ENCODE measurements at places on chromosomes 5 and 9.

GRCh38 chr9:101235105-101235866 is 149.5 kb downstream of the BAAT start:
- DNase-seq, result peak; percentile 4

DNA sequence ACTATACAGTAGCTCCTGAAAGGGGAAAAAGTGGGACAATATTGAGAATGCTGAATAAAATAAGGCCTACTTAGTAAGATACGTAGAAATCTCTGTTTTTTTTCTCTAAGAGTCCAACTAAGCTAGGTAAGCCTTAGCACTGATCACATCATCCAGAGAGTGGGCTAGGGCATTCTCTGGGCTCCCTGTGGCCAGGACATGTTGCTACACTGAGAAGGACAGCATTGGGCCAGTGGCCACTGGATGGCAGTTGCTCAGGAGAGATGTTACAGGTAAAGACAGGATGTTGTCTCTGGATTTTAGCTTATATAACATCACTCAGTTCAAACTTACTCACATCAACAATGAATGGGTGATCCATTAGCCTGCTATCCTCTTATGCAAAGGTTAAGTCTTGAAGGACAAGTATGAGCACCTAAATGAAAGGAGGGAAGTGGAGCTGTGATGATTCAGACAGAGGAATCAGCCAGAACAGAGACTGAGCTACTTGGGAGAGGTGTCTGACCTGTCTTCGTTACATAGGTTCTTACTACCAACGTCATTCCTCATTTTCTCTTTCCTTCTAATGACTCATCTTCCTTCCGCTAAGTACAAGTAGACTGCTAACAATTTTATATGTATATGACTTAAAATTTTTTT is 226.6 kb upstream of the ADCY2 start:
- no peak for DNase-seq

DNA sequence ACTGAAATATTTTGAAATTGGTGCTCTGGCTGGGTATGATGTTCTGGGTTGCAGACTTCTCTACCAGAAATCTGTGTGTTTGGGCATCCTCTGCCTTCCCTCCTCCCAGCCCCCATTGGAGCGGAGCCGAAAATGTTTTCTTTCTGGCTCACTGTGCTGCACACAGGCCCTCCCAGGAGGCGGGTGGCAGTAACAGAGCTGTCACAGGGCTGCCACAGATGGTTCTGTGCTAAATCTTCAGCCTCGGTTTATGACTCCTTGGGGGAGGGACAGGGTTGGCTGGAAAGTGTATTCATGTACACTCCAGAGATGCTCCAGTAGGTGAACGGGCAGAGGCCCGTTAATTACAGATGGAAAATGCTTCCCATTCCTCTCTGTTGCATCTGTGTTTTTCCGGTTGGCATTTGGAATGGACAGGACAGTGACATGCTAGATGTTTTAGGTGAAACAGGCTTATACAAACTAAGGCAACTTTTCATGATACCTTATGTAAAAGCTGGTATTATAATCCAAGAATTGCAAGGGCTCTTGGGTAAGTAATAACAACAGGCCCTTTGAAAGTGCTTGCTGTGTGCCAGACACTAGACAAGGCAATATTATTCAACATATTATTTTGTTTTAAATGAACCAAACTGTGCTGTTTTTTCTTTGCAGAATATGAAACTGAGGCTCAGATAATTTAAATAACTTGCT is 180.2 kb downstream of the ADCY2 start:
- no peak for DNase-seq

GRCh38 chr5:159864885-159865691 is 51.2 kb upstream of the ADRA1B start:
- DNase-seq, result peak; percentile 32

- DNase-seq, result no peak
Observed at GRCh38 chr5:35850967-35851680, 5.6 kb upstream of the IL7R start.

GRCh38 chr5:38165435-38165834 is 92.9 kb upstream of the EGFLAM start:
- DNase-seq, result no peak

DNA sequence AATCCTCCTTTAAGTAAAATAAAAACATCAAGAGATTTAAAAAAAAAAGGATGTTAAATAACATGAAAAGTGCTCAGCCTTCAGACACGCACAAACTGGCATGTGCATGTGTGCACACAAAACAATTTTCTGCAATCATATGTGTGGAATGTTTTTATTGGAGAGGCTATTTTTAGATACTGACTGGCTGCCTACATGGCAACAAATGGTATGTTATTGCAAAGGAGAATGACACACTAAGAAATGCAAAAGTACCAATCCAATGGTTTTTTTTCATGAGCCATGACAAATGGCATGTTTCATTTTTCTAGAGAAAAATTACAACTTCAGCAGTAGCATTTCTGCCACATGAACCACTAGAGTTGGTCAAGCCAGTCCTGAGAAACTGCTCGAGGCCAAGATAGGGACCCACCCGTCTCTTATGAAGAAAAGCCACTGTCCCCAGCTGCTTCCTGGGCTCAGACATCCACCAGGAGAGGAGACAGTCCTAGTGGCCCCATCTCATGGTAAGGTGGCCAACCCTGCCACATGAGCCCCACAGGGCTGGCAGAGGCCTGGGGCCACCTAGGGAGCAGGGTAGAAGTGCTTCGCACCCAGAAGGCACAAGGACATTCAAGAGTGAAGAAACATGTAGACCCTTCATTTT is 116.4 kb downstream of the MYO10 start:
- DNase-seq, result no peak

- DNase-seq, result no peak
Observed at GRCh38 chr9:18185196-18185595, 288.8 kb upstream of the ADAMTSL1 start.

DNA sequence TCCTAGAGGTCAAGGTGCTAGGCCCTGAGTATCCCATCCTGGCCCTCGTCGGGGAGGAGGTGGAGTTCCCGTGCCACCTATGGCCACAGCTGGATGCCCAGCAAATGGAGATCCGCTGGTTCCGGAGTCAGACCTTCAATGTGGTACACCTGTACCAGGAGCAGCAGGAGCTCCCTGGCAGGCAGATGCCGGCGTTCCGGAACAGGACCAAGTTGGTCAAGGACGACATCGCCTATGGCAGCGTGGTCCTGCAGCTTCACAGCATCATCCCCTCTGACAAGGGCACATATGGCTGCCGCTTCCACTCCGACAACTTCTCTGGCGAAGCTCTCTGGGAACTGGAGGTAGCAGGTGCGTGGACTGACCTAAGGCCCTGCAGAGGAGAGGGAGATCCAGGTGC is 7.9 kb downstream of the BTNL9 start:
- no peak for DNase-seq

DNA sequence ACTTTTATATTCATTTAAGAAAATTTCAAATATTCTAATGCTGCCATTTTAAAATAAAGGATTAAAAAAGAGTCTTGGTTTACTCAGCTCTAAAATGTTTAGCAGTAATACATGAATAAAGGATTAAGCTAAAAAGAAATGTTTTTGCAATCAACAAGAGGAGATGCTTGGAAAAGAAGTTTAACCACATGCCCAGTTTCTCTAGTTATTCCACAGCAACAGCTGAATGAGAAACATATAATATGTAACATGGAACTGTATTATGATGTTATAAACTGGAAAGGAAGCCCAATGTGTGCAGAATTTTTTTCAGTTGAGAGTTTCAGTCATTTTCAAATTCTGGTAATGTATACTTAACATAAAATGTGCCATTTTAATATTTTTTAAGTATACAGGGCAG is 76.5 kb upstream of the ALDH1A1 start:
- DNase-seq, result no peak

DNA sequence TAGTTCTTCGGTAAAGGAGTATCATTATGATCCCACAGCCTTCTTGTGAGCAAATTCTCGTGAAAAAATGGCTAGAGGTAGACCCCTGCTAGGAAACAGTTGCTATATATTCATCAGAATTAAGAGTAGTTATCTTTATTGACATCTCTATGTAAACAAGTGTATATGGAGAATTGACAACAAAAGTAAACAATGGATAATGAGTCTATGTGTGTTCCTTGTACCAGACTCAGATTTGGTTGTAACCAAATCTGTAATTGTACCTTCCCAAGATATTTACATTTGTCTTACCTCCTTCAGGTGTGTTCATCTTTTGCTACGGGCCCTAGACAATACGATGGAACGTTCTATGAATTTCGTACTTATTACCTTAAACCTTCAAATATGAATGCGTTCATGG is 2.1 kb downstream of the NIPSNAP3B start:
- DNase-seq, result no peak

DNA sequence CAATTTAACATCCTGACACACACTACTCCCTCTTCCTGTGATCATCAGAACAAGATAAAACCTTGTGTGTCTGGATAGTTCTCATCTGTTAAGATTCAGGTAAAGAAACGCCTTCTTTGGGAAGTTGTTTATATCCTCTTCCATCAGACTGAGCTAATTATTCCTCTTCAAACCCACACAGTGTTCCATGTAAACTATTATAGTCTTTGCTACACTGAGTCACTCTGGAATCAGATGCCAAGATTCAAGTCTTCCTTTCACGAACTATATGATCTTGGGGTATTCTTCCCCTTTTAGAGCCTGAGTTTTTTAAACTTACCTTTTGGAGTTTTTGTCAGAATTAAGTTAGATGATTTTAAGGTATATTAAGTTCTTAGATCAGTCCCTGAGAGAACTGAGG is 2.0 kb downstream of the OR1J1 start:
- no peak for DNase-seq
